ENCODE measurements at places on chromosomes 11 and 22.

DNA sequence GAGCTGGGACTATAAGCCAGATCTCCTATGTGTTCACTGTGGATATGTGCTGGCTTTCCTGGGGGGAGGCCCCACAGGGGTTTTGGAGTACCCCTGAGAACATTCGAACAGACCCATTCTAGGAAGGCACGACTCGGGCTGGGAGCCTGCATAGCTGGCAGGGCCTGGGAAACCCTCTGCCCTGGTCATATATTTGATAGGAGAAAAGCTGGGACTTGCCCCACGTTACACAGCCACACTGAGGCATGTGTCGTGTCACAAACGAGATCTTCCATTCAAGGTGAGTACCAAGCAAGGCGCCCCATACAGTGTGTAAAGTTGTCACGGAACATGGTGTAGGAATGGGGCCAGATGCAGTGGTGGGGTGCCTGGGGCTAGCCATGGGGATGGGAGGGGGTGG is 11.2 kb downstream of the MYO7A start:
- DNase-seq: no peak

DNA sequence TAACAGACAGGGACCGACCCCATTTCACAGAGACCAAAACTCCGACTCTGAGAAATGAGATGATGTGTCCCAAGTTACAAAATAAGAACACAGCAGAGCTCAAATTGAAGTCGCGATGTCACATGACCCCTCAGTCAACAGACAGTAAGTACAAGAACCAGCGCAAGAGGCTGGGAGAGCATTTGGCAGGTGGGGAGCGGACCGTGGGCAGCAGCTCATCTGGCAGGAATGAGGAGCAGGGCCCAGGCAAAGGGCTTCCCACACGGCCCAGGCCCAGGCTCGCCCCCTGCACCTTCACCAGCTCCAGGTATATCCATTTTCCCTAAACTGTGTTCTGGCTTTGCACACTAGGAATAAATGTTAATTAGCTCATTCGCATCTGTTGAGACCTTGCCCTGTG is 34.3 kb downstream of the SCUBE1 start:
- no peak for DNase-seq

GRCh38 chr11:109752212-109752825 is 330.3 kb downstream of the C11orf87 start:
- no peak for DNase-seq

GRCh38 chr11:19676475-19677380 is 35.9 kb upstream of the NAV2 start:
- DNase-seq: no peak

DNA sequence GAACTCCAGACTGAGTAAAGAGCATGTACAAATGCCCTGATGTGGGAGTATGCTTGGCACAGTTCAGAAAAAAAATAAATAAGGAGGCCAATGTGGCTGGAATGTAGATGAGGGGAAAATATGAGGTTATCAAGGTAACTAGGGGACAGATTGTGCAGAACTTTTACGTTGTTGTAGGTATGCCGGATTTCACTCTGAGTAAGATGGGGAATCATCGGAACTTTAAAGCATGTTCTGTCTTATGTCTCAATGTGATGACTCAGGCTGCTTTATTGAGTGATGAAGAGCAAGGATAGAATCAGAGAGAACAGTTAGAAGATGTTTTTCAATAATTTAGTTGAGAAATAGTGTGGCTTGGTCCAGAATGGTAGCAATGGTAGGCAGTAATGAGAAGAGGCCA is 130.4 kb downstream of the C11orf87 start:
- no peak for DNase-seq

GRCh38 chr11:28619846-28620540 is 511.8 kb downstream of the METTL15 start:
- no peak for DNase-seq

DNA sequence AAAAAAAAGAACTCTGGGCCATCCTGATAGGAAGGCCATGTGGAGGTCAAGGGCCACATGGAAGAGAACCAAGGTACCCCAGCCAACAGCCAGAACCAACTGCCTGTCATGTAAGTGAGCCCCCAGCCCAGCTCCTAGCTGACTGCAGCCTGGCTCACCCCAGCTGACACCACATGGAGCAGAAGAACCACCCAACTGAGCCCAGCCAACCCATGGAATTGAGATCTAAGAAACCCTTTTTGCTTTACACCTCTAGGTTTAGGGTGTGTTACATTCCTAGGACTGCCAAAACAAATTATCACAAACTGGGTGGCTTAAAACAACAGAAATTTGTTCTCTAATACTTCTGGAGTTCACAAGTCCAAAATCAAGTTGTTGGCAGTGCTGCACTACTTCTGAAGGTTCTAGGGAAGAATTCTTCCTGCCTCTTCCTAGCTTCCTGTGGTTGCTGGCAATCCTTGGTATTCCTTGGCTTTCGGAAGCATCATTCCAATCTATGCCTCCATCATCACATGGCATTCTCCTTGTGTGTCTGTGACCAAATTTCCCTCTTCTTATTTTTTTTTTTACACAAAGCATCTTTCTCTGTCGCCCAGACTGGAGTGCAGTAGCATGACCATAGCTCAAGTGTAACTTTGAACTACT is 4.4 kb downstream of the C11orf86 start:
- DNase-seq: no peak

DNA sequence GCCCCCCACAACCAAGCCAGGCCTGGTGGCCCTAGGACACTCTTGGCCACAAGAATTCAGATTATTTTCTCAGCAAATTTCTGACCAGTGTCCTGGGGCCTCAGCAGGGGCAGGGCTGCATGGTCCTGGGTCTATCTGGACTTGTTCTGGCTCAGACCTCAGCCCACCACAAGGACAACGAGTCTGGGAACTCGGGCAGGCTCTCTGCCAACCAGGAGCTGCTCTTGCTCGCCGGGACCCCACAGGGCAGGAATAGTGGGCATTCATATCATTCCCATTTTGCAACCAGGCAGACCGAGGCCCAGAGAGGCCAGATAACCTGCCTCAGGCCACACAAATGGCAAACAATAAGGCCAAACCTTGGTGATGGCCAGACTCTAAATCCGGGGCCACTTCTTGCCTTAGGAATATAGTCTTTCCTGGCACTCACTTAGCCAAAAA is 75.4 kb upstream of the WNT7B start:
- no peak for DNase-seq

DNA sequence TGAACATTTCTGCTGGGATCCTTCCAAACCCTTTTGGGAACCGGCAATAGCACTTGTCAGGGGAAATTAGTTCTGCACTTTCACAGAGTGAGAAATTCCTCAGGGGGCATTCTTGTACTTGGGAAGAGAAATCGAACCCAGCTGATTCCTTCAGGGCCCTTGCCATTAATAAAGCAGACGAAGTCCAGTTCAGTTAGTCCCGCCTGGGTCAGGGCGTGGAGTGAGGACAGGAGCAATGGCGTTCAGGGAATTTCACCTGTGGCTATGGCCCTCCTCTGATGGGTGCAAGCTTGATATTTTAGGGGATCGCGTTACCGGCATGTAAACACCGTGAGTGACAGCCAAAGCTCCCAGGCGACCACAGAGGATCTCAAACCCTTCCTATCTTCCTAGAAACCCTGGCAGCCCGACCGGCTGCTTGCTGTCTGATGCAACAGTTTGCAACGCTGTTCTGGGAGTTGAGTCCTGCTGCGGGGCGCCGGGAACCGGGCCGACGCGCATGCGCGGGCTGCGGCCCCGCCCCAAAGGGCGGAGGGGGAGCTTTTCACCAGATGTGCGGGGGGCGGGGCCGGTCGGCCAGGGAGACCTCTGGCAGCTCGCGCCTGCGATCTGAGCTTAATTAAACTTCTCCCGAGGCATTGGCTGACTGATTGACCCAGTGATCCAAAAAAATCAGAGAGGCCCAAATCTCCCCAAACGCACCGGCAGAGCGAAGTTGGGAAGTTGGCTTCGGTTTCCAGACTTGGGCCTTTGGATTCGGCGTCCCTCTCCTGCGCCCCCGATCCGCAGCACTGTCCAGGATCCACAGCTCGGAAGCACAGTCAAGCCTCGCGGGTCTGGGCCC is 34.3 kb upstream of the CREB3L1 start:
- DNase-seq: peak; percentile 94

- DNase-seq: no peak
Observed at GRCh38 chr11:124174001-124174583, 9.1 kb upstream of the OR10D3 start.

- DNase-seq: no peak
Observed at GRCh38 chr11:17781626-17782025, 47.0 kb downstream of the KCNC1 start.

DNA sequence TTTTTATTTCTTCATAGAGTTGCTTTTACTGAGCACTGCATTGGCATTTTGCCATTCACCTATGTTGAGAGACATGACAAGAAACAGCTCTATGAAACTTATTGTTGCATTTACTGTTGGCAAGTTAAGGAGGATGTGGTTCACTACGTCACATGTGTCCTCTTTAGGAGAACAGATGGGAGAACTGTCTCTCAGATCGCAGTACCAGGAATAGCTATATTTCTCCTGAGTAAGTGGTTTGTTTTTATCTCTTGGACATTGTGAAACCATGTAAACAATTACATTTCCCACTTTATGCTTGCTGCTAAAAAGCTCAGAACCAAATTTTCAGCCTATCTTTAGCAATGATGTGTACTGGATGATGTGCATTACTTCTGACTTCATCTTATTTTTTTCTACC is 34.8 kb upstream of the PSMA1 start:
- DNase-seq: no peak

DNA sequence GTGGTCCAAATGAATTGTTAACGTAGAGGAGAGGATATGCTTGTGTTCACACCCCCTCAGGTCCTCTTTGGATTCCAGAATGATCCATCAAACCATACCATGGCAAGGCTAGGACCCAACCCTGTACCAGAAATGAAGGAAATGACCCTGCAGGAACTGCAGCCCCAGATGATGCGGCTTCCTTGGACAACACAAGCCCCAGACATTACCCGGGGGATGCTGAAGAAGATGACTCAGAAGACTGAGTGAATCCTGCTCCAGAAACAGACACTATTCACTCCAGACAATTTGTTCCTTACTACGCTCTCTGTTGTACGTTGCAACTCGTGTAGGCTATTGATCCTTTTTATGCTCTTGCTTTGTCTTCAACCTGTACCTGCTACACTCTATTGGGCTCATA is 15.2 kb upstream of the MTMR2 start:
- no peak for DNase-seq

- DNase-seq: no peak
Observed at GRCh38 chr22:31683181-31684105, 21.4 kb upstream of the PISD start.

DNA sequence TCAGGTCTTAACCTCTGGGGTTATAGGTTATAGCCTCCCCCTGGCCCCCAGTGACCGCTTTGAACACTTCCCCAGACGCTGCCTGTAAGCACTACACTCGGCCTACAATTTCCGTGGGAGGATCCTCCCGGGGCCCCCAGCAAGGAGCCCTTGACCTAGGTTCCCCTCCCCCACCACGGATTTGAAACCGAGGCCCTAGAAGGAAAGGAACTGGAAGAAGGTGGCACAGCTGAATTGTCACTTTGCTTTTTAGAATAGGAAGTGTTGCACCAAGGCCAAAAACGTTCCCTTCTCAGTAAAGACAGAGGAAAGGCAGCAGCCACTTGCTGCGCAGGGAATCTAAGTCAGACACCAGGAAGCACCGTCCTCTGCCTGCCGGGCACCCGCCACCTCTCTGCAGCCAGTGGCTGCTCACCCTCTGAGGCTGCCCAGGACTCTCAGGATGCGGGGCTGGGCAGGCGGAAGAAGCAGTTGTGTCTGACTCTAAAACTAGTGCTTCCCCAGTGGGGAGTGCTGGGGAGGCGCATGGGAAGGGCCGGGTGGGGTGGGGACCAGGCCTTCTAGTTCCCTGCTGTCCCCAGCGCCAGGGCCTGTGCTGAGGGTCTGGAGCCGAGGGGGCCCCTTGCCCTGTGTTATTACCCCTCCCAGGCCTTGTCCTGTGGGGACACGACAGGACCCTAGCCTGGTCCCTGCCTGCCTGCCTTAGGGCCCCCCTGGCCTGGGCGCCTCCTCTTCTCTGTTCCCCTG is 7.9 kb upstream of the FLRT1 start:
- no peak for DNase-seq

Measured in HTR-8/SVneo (cell line).